ENCODE measurements at places on chromosomes 5 and 9.

DNA sequence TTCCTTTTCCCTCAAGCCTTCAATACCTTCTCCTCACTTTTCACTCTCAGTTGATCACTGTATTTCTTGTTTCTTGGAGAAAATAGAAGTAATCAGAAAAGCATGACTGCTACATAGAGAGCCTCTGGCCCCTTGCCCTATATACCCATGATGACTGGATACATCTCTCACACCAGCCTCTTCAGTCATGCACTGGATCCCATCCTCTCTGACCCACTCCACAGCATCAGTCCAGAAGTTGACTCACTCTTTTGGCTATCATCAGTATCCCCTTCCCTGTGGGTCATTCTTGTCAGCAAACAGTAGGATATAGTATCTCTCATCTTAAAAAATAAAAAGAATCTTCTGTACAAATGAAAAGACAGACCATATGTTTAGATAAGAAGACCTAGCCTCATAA is 32.9 kb downstream of the PTCD2 start:
- DNase-seq: no peak

DNA sequence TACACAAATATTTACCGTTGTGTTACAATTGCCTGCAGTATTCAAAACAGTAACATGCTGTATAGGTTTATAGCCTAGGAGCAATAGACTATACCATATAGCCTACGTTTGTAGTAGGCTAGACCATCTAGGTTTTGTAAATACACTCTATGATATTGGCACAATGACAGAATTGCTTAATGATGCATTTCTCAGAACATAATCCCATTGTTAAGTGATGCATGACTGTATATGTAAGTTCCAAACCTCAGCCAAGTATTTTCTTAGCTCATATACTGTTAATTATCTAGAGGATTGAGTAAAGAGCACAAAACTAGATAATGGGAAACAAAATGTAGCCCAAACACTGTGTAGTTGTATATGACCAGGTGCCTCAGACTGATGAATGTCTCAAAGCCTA is 220.1 kb downstream of the ANXA1 start:
- DNase-seq: no peak

GRCh38 chr5:136079195-136079985 is 50.6 kb downstream of the TGFBI start:
- DNase-seq: no peak

- no peak for DNase-seq
Observed at GRCh38 chr9:132238026-132238972, 76.4 kb downstream of the NTNG2 start.

DNA sequence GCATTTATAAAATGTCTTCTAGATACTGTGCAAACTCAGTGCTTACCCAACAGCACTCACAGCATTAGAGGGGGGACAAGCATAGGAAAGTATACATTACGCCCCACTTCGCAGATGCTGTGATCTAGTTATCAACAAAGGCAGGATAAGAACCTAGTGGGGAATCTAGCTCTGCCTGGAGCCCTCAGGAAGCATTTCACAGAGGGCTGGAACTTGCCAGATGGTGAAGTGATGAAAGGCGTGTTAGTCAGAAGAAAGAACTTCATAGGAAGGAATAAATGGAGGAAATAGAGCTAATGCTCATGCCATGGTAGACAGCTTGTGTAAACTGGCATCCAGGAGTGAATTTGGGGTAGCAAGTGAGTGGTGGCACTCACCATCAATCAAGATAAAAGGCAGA is 25.8 kb downstream of the DIRAS2 start:
- DNase-seq: no peak

GRCh38 chr5:37721447-37721871 is 118.4 kb downstream of the GDNF start:
- DNase-seq: no peak

- no peak for DNase-seq
Observed at GRCh38 chr9:126809068-126809467, 4.2 kb downstream of the ZBTB43 start.

GRCh38 chr9:127848756-127849504 is 5.5 kb downstream of the ENG start:
- DNase-seq: no peak

- peak; percentile 39 for DNase-seq
Observed at GRCh38 chr5:180026320-180026719, 45.2 kb downstream of the RNF130 start.

DNA sequence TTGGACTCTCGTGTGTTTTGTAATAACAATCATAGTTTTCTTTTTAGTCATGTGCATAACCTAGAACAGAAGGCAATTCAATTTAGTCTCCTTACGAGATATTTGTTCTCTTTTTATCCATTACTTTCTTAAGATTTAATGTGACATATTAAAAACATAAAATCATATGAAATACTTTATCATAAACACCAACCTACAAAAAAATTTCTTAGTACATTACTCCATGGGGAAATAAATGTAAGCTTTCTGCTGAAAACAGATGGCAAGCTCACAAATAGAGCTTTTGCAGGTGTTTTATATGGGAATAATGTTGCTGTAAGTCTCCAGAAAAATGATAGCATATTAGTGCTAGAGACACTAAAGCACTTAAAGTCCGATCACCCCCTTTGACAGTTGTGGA is 1035.2 kb upstream of the ARRDC3 start:
- no peak for DNase-seq

DNA sequence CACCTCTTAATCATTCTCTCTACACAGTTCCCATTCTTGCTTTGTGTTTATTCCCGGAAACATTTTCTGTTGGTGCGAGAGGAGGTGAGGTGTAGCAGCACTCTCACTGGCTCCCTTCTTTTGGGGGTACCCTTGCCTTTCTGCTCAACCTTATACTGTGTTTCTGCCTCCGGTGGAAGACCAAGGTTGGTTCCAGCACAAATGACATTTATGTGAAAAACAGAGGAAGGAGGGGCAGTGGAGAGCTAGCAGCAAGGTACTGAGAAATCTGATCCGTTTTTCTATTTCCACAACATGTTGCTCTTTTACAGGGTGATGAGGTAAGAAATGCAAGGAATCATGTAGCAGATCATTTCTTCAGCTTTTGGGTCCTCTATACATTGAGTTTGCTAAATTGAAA is 648.0 kb upstream of the DMAC1 start:
- DNase-seq: no peak

- DNase-seq: no peak
Observed at GRCh38 chr5:69202497-69202896, 13.1 kb downstream of the CENPH start.

- DNase-seq: no peak
Observed at GRCh38 chr5:153456993-153457392, 33.5 kb upstream of the GRIA1 start.

- peak; percentile 75 for DNase-seq
Observed at GRCh38 chr5:160293901-160294561, 18.3 kb downstream of the CCNJL start.

- no peak for DNase-seq
Observed at GRCh38 chr5:159833846-159834245, 82.4 kb upstream of the ADRA1B start.

- no peak for DNase-seq
Observed at GRCh38 chr5:167639273-167639672, 652.2 kb upstream of the WWC1 start.

- DNase-seq: no peak
Observed at GRCh38 chr5:28110781-28111180, 1072.4 kb upstream of the CDH9 start.

DNA sequence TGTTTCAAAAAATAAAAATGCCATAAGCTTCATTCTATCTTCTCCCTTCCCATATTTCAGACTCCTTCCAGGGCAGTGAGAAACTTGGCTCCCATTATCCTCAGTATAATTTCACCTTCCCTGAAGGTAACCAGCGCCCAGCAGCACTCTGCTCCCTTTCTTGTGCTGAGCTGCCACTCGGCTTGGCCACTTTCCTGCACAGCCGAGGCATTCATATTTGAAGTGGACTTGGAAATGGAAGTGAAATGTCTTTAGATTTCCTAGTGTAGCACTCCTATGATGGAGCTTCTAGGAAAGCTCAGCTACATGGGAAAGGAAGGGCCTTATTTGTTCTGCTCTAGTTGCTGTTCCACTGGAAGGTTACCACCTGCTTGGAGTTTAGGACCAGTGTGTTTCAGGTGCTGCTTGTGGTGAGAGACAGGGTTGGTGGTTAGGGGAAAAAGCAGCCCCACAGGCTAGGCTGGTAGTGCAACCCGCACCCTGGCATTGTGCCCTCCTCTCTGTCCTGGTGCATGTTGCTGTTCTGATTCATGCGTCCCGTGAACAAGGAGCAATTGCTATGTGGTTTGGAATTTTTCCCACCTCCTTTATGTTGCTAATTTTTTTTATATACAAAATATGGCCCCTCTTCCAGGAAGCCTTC is 53.8 kb downstream of the RAD23B start:
- DNase-seq: no peak

- DNase-seq: no peak
Observed at GRCh38 chr9:115777610-115778009, 376.0 kb upstream of the PAPPA start.

- DNase-seq: no peak
Observed at GRCh38 chr5:62720031-62720441, 141.4 kb downstream of the LRRC70 start.

DNA sequence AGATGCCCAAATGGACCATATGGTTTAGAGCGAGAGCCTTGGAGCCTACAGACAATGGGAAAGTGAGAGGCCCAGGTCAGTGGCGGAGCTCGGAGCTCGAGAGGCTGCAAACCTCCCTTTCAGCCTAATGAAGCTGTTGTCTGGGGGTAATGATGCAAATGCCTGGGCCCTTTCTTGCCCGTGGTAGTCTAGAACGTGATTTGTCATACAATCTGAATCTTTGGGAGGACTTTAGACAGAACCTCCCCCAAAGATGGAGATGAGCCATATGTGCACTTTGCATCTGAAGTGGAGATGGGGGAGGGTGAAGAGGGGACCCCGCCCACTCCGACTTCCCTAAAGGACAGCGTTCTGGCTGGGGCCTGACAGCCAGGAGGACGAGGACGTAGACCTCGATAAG is 10.3 kb upstream of the NEUROG1 start:
- DNase-seq: no peak

GRCh38 chr9:37583522-37584121 is 7.4 kb upstream of the FBXO10 start:
- DNase-seq: no peak

DNA sequence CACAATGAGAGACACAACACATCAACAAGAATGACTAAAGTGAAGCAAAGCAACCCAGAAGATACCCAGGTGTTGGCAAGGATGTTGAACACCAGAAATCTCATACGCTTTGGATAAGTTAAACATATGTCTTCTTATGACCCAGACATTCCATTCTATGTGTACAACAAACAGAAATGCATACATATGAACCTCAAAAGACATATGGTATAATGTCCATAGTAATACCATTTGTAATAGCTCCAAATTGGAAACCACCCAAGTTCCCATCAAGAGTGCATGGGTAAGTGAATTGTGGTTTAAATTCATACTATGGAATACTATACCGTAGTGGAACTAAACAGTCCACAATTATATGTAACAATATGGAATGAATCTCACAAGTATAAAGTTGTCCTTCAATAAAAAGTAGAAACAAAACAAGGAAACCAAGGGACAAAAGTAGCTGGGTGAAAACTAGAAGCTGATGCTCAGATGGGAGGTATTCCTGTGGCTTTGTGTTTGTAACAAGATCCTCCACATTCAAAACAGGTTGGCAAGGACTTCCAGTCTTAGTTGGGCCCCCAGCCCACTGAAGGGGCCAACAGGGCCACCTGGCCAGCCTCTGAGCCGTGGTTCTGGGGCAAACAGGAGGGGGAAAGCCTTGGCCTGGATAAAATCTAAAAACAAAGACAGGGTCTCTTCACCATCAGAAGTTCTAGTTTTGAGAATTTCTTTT is 171.8 kb upstream of the PITX1 start:
- no peak for DNase-seq

GRCh38 chr5:73274881-73275663 is 102.1 kb downstream of the TMEM174 start:
- DNase-seq: no peak

GRCh38 chr5:14039063-14039462 is 94.6 kb upstream of the DNAH5 start:
- DNase-seq: no peak

DNA sequence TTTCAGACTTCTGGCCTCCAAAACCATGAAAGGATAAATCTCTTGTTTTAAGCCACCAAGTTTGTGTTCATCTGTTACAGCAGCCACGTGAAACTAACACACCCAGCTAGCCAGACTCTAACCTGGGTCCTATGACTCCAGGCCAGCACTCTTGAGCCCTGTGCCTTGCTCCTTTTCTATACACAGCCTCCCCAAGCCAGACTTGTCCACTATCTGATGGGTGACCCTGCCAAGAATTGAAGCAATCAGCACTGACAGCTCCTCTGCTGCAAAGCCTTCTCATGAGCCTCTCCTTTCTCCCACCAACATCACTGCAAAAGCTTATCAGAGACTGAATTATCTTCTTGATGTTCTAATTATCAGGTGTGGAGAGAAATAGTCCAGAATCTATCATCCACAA is 41.4 kb downstream of the SIL1 start:
- DNase-seq: no peak

DNA sequence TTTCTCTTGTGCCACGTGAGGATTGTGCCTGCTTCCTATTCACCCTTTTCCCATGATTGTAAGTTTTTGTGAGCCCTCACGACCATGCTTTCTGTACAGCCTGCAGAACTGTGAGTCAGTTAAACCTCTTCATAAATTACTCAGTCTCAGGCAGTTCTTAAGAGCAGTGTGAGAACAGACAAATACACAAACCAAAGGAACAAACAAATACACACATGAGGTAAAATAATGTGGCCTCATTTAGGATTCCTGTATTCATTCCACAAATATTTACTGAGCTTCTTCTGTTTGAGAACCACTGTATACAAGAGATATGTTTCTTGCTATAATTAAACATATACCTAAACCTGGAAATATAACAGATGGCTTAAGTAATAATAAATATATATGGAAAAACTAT is 760.3 kb downstream of the CDH9 start:
- no peak for DNase-seq

- no peak for DNase-seq
Observed at GRCh38 chr5:43643327-43643726, 40.3 kb downstream of the NNT start.

- DNase-seq: no peak
Observed at GRCh38 chr5:35626108-35626507, 8.4 kb downstream of the SPEF2 start.

GRCh38 chr9:547314-547713 is 294.2 kb upstream of the DMRT1 start:
- DNase-seq: no peak

DNA sequence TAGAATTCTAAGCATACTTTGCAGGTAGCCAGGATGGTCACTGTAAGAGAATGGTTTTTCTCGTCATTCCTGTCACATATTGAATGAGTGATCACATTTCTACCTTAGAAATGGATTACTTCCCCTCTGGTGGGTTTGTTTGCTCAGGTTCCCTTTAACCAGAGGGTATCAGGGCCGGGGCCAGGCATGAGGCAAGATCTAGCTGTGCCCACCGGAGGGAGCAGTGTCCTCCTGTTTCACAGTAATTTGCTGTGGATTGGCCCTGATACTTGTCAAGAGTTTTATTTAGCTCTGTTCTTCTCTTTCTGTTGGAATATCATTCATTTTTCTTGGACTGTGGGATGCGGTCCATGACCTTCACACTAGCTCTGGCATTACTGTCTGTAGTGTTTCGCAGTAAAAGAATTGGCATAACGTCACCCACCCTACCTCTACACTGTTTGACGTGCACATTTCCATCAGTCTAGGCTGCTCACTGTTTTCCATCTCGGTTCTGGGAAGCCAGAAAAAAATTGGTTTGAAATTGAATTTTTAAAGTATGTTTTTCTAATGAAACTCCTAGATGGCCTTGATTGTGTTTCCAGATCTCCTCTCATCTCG is 42.4 kb upstream of the ZBED3 start:
- DNase-seq: no peak

- DNase-seq: no peak
Observed at GRCh38 chr9:131715906-131716305, 24.0 kb downstream of the RAPGEF1 start.

- no peak for DNase-seq
Observed at GRCh38 chr5:122195802-122196394, 66.6 kb downstream of the ZNF474 start.
